ENCODE measurements at places on chromosomes 6 and 20. TPM values are rescaled to one million over a fixed set of nuclear protein-coding genes. Genes with fewer than 3 reads are reported as not detected.

The MUCL3 gene
- total RNA-seq, result not detected

The CHRNA4 gene
- total RNA-seq, result not detected

The CALHM6 gene
- 10.3 TPM for total RNA-seq

The GNMT gene
- 1.1 TPM for total RNA-seq

The KIZ gene
- 13.6 TPM for total RNA-seq

The PPP1R16B gene
- 67.4 TPM for total RNA-seq

The OPN5 gene
- total RNA-seq, result not detected

The RBL1 gene
- 48.9 TPM for total RNA-seq

The DOK5 gene
- total RNA-seq, result not detected

The RAET1E gene
- total RNA-seq, result not detected

The NKX2-2 gene
- total RNA-seq, result not detected

The HLA-DPB1 gene
- 26.2 TPM for total RNA-seq

The MEP1A gene
- not detected for total RNA-seq

The PTCHD4 gene
- total RNA-seq, result not detected

The HSPA1A gene
- total RNA-seq, result 92.7 TPM

The SRPK1 gene
- total RNA-seq, result 65.9 TPM

The SIRPA gene
- not detected for total RNA-seq

The BHLHE23 gene
- total RNA-seq, result not detected

The TBCC gene
- total RNA-seq, result 38.6 TPM

The EFCAB8 gene
- total RNA-seq, result 1.2 TPM

The SLC12A5 gene
- 0.42 TPM for total RNA-seq

The MYH7B gene
- 0.27 TPM for total RNA-seq

The C6orf163 gene
- total RNA-seq, result 2.3 TPM

The CCN2 gene
- total RNA-seq, result not detected

The TMEM170B gene
- total RNA-seq, result 0.82 TPM

The FOXC1 gene
- total RNA-seq, result not detected

The MYCT1 gene
- not detected for total RNA-seq

The GTSF1L gene
- total RNA-seq, result not detected

The CD83 gene
- total RNA-seq, result 10.3 TPM

The LY6G6F gene
- not detected for total RNA-seq

The HLA-DMA gene
- total RNA-seq, result 24.0 TPM

The ERVFRD-1 gene
- total RNA-seq, result not detected

The TFAP2D gene
- not detected for total RNA-seq

The GABRR2 gene
- total RNA-seq, result 0.77 TPM

The ITPA gene
- 72.7 TPM for total RNA-seq

The COL11A2 gene
- 1.3 TPM for total RNA-seq

The DAAM2 gene
- not detected for total RNA-seq

The PRSS35 gene
- not detected for total RNA-seq

The KIF25 gene
- total RNA-seq, result not detected

The SLC22A16 gene
- not detected for total RNA-seq

The LST1 gene
- 36.8 TPM for total RNA-seq

The CST2 gene
- not detected for total RNA-seq

The FRS3 gene
- total RNA-seq, result 4.6 TPM

The SULF2 gene
- 0.69 TPM for total RNA-seq

The RFX6 gene
- total RNA-seq, result not detected

The NMBR gene
- not detected for total RNA-seq

The BEND3 gene
- 2.9 TPM for total RNA-seq

The VSX1 gene
- total RNA-seq, result not detected

The TGM3 gene
- not detected for total RNA-seq

The NRSN1 gene
- total RNA-seq, result not detected

The RAET1L gene
- not detected for total RNA-seq

The MTFR2 gene
- 26.3 TPM for total RNA-seq

The DEFB113 gene
- total RNA-seq, result not detected

The POM121L2 gene
- not detected for total RNA-seq
